LNCaP clone FGC (cell line): ENCODE measurements at places on chromosomes 2 and 18.

DNA sequence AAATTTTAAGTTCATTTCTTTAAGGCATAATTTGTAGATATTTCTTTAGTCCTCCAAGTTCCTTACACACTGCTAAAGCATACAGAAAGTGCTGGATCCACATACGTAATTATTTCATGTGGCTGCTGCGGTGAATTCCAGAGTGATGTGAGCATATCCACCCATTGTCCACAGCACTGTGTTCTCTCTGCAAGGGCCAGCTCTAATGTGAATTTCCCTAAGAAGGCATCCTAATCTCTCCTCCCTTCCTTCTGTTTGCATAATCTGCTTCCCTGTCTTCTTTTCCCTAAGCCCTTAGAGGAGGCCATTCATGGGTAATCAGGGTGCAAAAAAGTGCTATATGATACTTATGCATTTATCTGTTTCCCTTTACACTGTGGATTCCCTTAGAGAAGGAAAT, 57.2 kb downstream of the COBLL1 start:
- no peak for DNase-seq

- no peak for DNase-seq
Measured at GRCh38 chr2:216634370-216635148, 1.3 kb downstream of the IGFBP2 start.

DNA sequence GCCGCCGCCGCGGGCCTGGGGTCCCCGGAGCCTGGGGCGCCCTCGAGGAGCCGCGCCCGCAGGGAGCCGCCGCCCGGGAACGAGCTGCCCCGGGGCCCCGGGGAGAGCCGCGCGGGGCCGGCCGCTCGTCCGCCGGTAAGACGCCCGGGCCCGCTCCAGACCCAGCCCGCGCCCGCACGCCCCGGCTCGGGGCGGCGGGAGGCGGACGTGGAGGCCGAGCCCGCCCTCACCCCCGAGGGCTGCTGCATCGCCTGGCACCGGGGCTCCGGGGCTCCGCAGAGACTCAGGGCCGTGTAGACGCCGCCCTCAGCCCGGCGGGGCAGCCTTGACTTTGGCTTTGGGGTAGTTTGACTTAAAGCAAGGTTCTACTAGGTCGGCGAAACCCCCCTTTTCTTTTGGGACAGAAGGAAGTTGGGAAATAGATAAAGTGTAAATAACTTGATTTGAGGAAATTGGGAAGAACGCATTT, 335 bp downstream of the ERFE start:
- DNase-seq: no peak

DNA sequence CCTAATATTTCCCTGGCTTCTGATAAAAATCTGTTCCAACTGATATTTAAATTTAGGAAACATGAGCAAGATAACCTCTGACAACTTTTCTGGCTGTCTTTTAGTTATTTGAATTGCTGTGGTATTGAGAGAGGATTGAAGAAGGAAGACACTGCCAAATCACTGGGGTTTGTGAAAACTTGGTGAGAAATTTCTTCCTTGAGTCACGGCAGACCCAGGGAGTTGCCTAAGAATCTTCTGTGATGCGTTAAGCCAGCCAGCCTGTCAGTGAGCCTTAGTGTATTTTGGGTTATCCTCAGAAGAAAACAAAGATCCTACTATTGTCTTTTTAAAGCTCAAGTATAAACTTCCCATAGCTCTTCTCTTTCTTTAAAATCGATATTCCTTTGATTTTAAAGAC, 17.5 kb upstream of the DOK6 start:
- DNase-seq: no peak

DNA sequence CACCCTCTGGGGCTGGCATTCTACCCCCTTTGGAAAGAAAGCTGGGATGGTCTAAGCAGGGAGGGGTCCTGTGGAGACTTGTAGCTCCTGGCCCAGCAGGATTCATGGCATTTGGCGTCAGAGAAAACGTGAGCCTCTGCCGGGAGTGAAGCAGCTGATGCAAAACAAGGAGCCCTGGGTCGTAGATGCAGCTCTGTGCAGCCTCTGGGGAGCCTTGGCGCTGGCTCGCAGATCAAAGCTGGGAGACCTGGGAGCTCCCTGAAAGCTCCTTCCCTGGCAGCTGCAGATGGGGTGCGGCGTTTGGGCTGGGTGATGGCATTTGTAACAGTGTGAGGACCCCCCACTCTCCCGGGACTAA, 148.3 kb downstream of the KLHL29 start:
- DNase-seq: no peak

GRCh38 chr2:51013079-51013932, 18.6 kb downstream of the NRXN1 start:
- DNase-seq: peak; percentile 69

DNA sequence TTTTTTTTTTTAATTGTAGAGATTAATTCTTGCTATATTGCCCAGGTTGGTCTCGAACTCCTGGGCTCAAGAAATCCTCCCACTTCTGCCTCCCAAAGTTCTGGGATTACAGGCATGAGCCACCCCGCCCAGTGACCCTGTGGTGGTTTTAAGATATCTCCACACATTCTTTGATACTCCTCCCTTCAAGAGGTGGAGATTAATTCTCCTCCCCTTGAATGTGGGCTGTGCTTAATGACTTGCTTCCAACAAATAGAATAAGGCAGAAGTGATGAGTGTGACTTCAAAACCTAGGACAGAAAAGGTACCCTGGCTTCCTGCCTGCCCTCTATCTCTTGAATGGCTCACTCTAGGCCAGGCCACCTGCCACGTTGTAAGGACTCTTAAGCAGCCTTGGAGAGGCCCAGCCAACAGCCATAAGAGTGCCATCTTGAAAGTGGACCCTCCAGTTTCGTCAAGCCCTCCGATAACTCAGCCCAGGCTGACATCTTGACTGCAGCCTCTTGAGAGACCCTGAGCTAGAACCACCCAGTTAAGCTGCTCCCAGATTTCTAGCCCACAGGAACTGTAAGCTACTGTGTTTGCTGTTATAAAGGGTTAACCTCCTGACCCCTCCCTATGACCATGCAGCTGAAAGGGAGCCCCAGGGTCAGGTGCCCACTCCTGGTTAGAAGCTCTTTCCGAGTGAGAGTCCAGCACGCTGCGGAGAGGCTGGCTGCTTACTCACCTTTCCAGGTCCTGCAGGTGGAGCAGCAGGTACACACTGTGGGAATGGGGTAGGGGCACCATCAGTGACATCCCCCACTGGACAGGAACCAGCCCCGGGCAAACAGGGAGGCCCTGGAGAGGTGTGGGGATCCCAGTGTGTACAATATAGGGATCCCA, 27.6 kb downstream of the MRPL35 start:
- DNase-seq: no peak

DNA sequence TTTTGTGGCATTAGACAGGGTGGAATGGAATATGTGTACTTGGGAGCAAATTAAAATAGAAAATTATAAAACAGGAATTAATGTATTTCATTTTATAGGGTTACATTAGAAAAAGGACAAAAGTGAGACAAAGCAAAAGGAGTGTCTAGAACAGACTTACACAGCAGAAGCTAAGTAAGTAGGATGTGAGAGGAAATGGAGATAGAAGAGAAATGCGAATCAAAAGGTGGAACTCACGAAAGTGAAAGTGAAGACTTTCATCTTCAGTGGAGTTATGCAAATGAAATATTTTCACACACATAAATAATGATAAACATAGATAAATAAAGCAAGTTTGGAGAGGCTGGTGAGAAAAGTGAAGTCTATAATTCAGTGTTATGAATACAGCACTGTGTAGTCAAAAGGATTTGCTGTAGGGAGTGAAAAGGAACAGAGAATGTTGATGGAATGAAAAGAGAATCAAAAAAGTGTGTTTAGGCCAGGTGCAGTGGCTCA, 94.8 kb downstream of the DLGAP1 start:
- DNase-seq: no peak

DNA sequence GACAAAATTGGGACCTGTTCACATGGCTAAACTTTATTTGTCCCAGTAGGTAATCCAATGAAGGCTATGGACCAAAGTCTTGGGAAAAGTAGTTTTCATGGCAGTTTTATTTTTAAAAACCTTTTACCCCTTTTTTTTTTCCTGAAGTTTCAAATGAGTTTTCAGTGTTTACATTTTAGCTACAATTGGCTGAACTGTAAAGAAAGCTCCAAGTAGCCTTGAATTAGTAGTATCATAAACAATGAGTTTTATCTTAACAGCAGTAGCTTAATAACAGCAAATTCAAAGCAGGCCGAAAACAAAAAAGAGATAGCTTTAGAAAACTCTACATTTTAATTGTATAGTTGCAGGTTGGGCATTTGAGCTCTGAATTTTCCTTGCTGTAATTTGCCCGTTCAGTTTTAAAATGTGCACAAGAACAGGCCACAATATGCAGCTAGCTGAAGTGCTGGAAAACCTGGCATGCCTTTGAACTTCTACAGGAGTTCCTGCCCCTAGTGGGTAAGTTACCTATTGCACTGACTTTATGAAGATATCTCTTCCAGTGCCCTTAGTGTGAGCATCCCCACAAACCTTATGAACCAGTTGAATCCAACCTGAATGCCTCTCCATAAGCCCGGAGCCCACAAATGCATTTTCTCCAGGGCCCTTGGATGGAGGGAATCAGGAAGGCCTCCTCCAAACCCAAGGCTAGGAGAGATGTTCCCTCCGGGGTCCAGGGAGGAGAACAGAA, 106.7 kb downstream of the XRCC5 start:
- DNase-seq: peak; percentile 6

DNA sequence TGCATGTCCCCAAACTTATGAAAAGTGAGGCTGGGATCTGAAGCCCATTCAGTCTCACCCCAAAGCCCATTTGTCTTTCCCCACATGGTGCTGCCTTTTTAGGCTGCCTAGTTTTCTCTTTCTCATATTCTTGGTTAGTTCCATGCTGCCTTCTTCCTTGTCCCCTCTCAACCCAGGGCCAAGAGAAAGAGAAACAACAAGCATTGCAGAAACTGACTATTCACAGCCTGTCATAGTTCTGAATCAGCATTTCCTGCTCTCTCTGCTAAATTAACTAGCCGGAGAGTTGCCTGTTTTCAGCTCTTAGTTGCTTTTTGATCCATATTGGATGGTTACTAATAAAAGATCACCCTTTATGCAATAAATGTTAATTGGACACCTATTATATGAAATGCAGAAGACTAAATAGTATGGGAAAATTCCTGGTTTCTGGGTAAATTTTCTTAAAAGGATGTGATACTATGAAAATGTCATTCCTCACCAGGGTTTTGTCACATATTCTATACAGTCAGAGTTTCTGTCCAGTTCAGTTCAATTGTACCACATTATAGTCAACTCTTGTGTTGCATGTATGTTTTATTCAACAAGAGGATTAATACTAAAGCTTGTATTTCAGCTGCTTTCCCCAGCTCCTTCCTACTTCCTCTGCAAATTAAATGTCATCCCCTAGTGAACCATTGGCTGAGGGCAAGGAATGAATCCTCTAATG, 246.5 kb downstream of the GALR1 start:
- DNase-seq: no peak

DNA sequence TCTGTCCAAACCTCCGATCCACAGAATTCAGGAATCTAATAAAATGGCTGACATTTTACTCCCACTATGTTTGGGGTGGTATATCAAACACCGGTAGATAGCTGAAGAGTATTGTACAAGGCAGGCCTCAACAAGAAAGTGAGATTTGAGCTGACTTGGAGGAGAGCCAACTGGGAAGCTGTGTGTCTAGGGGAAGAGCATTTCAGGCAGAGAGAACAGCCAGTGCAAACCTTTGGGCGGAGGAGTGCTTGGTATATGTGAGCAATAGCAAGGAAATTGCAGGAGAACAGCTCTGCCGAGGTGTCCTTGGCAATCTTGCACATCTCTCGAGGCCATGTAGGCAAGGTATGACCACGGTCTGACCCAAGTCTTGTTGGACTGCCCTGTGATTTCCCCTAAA, 1.8 kb upstream of the MERTK start:
- DNase-seq: no peak

- no peak for DNase-seq
Measured at GRCh38 chr2:103738108-103738507, 976.3 kb downstream of the TMEM182 start.

DNA sequence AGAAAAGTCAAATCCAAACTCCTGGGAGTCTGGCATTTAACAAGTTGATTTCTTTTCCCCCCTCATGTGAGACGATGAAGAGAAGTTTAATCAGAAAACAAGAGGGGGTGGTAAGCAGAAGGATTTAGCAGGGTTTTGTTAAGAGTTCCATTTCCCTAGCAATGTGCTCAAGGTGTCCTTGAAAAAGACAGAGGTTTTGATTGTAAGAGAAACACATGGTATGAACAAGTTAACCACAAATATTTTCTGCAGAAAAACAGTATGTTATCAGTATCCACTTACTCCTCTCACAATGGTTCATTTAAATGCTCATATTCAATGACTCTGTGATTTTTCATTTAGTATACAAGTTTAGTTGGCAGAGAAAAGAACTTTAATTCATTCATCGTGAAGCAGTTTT, 26.8 kb downstream of the LAMA1 start:
- no peak for DNase-seq

- DNase-seq: no peak
Measured at GRCh38 chr2:72924353-72925240, 7.3 kb downstream of the EMX1 start.

DNA sequence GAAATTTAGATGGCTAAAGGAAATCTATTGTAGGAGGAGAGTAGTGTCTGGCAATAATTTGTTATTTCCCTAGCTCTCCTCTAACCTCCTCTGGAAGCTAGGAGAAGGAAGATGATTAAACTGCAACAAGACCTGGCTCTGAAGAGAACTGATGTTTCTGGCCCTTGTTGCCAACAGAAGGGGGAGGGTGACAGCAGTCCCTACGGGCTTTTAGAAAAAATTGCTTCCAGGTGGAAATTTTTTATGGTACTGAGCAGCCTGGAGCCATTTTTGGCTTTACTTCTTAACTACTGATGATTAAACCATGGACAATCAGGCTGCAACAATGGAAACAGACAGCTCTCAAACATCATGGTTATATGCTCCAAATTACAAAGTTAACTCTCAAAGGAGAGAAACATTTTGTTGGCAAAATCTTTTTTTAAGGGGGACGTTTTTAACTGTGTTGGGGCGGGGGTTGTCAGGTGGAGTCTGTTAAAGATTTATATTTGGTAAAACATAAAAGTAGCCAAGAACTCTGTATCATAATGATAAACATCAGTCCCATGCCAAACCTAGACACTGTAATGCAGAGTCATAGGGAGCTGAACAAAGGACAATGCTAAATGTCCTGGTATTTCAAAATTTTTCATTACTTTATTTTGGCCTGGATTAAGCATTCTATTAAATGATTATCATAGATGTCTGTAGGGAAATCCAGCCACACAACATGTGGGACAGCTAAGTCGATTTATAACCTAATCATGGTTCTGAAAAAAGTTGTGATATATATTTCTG, 70.0 kb downstream of the EXOC6B start:
- DNase-seq: no peak

GRCh38 chr2:1538663-1539062, 125.4 kb downstream of the TPO start:
- no peak for DNase-seq

- DNase-seq: no peak
Measured at GRCh38 chr2:100397976-100398375, 19.5 kb downstream of the CHST10 start.

DNA sequence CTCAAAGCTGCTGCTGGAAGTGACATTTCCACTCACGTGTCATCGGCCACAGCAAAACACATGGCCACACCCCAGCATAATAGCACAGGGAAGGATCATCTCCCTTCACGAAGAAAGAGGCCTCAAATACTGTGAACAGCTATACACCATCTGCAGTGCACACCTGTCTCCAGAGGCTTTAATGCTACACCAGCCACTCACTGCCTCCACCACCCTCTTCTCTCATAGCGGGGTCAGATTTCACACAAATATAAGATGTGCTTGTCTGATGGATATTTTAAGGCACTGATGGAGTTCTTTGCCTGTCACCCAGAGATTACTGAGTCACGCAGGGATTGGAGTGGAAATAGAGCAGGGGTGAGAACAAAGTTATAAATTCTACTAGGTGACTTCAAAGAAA, 374.0 kb downstream of the ZNF516 start:
- no peak for DNase-seq

- no peak for DNase-seq
Measured at GRCh38 chr2:144140891-144141290, 379.0 kb downstream of the ZEB2 start.
